ENCODE measurements at places on chromosomes 4 and X.
A peak's percentile ranks its signal among the peaks of the same experiment; 100 is the strongest.

- DNase-seq = peak; percentile 8
Measured at GRCh38 chrX:103248553-103248952, 6.4 kb downstream of the TCEAL8 start.

- no peak for DNase-seq
Measured at GRCh38 chr4:37599092-37599790, 86.9 kb downstream of the RELL1 start.

GRCh38 chr4:56817840-56818491 lies 3.5 kb downstream of the SPINK2 start:
- DNase-seq = no peak

GRCh38 chr4:15575966-15576365 lies 79.2 kb downstream of the FBXL5 start:
- no peak for DNase-seq

DNA sequence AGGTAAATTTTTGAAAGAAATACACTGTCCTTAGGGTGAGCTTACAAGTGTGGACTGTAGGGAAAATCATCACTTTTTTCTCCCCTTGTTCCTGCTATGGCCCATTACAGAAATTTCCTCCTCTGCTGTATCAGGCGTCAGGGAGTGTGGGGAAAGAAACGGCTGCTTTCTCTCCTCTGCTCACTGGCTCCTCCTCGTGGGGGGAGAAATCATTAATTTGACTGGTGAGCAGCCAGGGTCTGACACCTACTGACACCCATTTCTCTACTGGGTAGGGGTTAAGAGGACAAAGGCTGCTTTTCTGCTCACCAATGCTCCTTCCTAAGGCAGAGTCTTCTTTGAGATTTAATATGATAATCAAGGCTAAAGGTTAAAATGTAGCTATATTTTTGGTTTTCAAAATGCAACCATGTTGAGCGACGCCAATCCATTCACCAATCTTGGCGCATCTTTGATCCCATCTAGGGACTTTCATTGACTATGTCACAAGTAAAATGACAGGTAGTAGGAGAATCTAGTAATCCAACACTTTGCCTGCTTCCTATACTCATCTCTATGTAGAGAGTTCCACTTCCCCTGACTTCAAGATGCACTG lies 25.1 kb downstream of the SETD7 start:
- no peak for DNase-seq

DNA sequence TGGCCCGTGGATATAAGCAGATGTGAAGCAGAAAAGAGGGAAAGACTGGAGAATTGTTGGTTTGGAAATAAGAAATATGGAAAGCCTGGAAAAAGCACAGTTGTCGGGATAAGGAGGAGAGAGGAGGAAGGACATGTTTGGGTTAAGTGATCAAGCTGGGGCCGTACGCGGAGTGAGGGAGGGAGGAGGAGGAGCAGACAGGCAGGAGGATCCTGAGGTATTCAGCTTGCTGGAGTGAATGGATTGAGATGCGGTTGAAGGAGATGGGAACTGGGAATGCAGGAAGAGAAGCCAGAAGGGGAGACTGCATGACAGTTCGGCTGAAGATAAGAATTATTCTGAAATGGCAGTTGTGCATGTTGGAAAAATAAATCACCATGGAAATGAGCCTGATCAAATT lies 21.2 kb downstream of the ZFP42 start:
- DNase-seq = no peak

DNA sequence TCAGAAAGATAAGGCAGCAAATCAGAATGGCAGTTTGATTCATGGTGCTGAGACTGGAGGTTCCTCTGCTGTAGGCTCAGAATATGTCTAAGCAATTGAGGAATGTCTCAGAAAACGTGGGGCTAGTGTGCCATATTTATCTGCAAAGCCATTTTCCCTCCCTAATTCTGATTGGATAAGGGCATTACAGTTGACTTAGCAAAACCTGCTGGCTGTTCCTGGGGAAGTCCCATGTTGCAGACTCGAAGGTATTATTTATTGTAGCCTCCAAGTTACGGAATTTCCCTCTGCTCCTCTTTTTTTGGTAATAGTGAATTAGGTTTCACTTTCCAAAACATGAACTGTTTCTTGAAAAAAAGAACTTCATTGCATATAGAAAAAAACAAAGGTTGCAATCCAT lies at the start of gene CXCL10:
Gene CXCL10, minus strand, starts transcription at position 109 of the 400 bp plus-strand sequence. Its CDS starts 66 bp downstream, at position 43.
- no peak for DNase-seq

DNA sequence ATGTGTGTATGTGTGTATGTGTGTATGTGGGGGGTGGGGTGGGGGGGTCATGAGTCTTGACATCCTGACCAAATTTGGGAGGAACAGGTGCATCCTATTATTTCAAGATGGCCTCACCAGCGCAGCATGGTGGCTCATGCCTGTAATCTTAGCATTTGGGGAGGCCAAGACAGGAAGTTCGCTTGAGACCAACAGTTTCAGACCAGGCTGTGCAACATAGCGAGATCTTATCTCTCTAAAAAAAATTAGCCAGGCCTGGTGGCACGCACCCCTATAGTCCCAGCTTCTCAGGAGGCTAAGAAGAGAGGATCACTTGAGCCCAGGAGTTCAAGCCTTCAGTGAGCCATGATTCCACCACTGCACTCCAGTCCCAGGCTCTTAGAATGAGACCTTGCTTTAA lies 47.0 kb upstream of the DHRSX start:
- no peak for DNase-seq

DNA sequence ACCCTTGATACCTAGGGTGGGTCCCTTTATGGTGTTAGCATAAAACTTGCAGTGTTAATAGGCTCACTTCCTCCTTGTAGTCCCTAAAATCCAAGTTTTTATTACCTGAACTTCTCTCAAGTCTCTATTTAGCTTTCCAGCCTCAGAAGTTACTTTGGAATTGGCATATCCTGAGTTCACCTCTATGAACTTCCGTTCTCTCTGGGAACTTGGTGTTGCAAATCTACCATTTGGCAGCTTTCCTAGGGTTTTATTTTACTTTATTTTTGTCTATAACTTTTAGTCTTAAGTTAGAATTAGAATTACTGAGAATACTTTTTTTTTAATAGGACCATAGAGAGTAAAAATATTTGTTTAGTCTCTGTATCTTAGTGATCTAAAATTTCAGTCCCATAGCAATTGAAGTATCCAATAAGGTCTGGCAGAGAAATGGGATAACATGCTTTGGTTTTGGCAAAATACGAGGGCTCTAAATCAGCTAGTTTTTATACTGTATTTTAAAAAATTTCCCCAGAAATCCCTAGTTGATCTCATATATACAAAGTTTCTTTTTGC lies 30.3 kb upstream of the NAF1 start:
- no peak for DNase-seq

- DNase-seq = no peak
Measured at GRCh38 chr4:183468210-183469095, 24.0 kb downstream of the CDKN2AIP start.

GRCh38 chrX:23790155-23790497 lies 7.2 kb downstream of the SAT1 start:
- DNase-seq = no peak

- DNase-seq = no peak
Measured at GRCh38 chr4:55161739-55162138, 36.3 kb upstream of the KDR start.

DNA sequence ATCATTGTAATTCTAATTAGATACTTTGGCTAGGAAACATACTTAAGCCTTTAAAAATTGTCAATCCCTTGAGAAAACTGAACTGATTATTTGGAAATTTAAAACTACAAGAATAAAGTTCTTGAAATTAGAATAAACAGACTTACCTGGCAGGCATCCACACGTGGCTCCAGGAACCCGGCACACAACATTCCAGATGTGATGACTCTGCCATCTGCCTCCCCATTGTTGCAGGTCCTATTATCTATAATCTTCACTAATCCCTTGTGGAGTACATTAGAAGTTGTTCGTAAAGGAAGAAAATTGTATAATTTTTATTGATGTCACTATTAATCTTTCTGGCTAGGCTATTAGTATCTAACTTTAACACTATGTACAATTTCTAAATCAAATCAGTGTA lies 16.2 kb upstream of the GNRHR start:
- DNase-seq = no peak

Data from NCI-H2029 treated with DMSO at 0.1 percent for 48 hours (cell line).